Cardiac muscle cell (in vitro differentiated cells and primary cell): ENCODE measurements at places on chromosomes 7 and 10. TPM values are rescaled to one million over a fixed set of nuclear protein-coding genes. Genes with fewer than 3 reads are reported as not detected.
A peak's percentile ranks its signal among the peaks of the same experiment; 100 is the strongest.

- DNase-seq, result no peak
- no peak overlapping the region for H3K4me3 ChIP-seq
- H3K4me1 ChIP-seq, result peaks cover 4% of the 10 kb centered on the region
- H3K27me3 ChIP-seq, result no peaks in the 10 kb centered on the region
- no peaks in the 10 kb centered on the region for H3K36me3 ChIP-seq
- no peak overlapping the region for H3K27ac ChIP-seq
Measured at GRCh38 chr7:78329001-78329655, 530.6 kb downstream of the PHTF2 start.

DNA sequence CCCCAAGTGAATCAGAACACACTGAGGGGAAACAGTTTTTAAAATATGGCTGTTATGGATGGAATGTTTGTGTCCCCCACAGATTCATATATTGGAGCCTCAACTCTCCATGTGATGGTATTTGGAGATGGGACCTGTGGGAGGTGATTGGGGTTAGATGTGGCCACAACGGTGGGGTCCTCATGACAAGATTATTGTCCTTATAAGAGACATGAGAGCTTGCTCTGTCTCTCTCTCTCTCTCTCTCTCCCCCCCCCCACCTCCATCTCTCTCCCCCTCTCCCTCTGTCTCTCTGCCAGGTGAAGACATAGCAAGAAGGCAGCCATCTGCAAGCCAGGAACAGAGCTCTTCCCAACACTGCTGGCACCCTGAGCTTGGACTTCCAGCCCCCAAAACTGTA, 315.8 kb upstream of the MGMT start:
- H3K4me3 ChIP-seq, result no peak overlapping the region
- no peaks in the 10 kb centered on the region for H3K4me1 ChIP-seq
- no peaks in the 10 kb centered on the region for H3K27me3 ChIP-seq

Gene CYP26C1
- total RNA-seq, result 0.06 and 0.21 TPM in 2 replicates

DNA sequence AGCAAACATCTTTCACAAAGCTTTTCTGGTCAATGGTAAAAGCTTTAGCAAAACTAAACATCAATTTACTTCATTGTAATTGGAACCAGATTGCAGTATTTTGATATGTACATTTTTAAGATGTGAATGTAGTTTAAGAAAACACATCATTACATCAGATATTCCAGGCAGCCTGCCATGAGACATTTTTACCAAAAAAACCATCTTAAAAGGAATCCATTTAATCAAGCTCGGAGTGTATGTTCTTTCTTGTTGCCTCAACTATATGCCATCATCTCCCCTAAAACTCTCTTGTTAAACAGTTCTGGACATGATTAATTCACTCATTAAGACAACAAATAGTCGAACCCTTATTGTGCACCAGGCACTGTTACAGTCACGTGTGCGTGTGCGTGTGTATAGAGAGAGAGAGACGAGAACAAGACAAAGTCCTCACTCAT, 97.5 kb downstream of the UBE2H start:
- peaks cover 30% of the 10 kb centered on the region for H3K4me1 ChIP-seq
- no peak for DNase-seq
- no peak overlapping the region for H3K27ac ChIP-seq
- H3K27me3 ChIP-seq, result no peaks in the 10 kb centered on the region
- no peak overlapping the region for H3K4me3 ChIP-seq
- H3K36me3 ChIP-seq, result no peaks in the 10 kb centered on the region

Gene CDH23
- total RNA-seq, result 0.51 and 0.78 TPM in 2 replicates

DNA sequence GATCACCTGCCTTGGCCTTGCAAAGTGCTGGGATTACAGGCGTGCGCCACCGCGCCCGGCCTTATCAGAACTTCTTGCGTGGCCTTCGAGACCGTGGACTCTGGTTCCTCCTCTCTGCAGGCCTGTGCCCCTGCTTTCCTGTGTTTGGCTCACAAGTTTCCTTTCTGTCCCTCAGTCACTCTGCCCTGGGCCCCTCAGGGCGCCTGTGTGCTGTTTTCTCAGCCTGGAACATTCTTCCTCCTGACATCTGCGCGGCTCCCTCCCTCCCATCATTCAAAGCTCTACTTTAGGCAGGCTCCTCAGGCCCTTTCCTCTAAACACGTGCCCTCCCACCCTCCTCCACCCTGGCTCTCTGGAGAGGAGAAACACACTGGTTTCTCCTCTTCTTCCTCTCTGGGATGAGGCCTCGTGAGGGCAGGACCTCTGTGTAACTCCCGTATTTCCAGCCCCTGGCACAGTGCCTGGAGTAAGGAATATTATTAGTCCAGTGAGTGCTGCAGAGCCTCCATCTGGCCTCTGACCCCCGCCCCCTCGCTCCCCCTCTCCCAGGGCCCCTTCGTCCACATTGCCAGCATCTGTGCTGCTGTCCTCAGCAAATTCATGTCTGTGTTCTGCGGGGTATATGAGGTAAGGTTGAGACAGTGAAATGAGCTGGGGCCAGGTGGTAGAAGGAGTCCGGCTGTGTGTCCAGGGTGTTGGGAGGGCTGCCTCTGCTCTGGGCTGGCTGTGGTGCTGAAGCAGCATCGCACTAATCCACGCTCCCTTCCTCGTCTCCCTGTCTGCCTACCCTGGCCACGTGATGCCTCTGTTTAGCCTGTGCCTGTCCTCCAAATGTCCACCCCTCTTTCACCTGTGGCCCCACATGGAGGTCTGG, 7.1 kb downstream of the CLCN1 start:
- no peaks in the 10 kb centered on the region for H3K4me1 ChIP-seq
- H3K36me3 ChIP-seq, result no peaks in the 10 kb centered on the region
- H3K4me3 ChIP-seq, result no peak overlapping the region
- no peak overlapping the region for H3K27ac ChIP-seq

Gene RHBDD2
- 83.6 and 115 TPM in 2 replicates for total RNA-seq

Gene FAM180A
- total RNA-seq, result not detected in 2 replicates

DNA sequence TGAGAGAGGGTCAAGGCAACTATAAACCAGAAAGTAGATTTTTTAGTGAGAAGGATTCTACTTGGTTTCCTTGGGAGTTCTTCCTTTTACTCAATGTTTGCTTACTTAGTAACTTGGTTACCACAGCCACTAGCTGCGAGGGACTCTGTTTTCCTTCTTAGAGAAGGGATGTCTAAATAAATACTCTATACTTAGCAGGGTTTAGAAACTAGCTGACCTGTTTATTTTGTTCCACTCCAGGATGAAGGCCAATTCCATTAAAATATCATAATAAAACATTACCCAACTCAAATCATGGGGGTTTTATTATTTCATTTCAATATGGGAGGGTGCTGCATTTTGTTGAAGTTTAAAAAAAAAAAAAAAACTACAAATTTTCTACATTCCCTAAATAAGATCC, 87.3 kb downstream of the PPP1R3A start:
- peaks cover 4% of the 10 kb centered on the region for H3K4me1 ChIP-seq
- H3K36me3 ChIP-seq, result no peaks in the 10 kb centered on the region
- DNase-seq, result no peak

- no peaks in the 10 kb centered on the region for H3K27me3 ChIP-seq
- H3K27ac ChIP-seq, result no peak overlapping the region
- peaks cover 73% of the 10 kb centered on the region for H3K36me3 ChIP-seq
- H3K4me3 ChIP-seq, result no peak overlapping the region
- H3K4me1 ChIP-seq, result no peaks in the 10 kb centered on the region
- no peak for DNase-seq
Measured at GRCh38 chr7:98907570-98907969, 29.2 kb downstream of the TRRAP start.

DNA sequence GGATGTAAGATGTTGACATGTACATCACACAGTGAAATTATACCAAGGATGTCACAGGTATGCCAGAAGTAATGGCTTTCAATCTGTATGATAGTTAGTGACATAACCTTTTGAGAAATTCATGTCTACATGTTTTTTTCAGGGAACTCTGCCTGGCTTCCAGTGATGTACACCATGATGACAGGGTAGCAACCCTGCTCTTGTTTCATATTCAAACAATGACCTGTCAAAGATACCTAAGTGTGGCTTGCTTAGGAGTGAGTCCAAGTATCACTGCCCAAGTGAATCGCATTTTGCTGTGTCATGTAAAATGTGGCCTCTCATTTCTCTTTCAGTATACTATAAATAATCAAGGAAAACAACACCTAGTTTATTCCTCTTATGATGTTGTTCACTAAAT, 205.8 kb upstream of the DKK1 start:
- no peak overlapping the region for H3K4me3 ChIP-seq
- H3K27ac ChIP-seq, result no peak overlapping the region
- H3K4me1 ChIP-seq, result peaks cover 7% of the 10 kb centered on the region
- no peak for DNase-seq

DNA sequence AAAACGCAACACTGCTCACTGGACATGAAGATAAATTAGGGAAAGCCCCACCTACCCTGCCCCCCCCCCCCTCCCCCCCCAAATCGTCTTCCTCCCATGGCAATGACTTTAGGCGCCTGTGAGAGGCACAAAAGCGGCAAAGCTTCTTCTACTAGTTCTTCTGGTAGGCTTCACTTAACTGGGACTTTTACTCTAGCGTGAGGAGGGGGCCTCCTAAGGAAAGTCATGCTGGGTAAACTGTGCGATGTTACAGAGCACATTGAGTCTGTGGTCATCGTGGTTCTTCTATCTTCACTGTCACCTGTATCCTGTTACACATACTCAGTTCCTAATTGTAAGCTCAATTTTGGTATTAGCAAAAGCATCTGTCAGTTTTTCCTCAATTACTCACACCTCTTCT, 25.1 kb downstream of the HSPB1 start:
- peaks cover 13% of the 10 kb centered on the region for H3K36me3 ChIP-seq
- peak overlapping the region; percentile 17 for H3K27ac ChIP-seq
- DNase-seq, result no peak
- H3K27me3 ChIP-seq, result no peaks in the 10 kb centered on the region
- H3K4me1 ChIP-seq, result peaks cover 29% of the 10 kb centered on the region

- H3K36me3 ChIP-seq, result no peaks in the 10 kb centered on the region
- H3K27ac ChIP-seq, result no peak overlapping the region
- H3K27me3 ChIP-seq, result peaks cover 77% of the 10 kb centered on the region
Measured at GRCh38 chr7:6531492-6532279, 19.6 kb downstream of the GRID2IP start.

GRCh38 chr10:29141761-29142160, 147.1 kb upstream of the LYZL1 start:
- peak; percentile 56 for DNase-seq
- H3K27ac ChIP-seq, result peak overlapping the region; percentile 50
- no peaks in the 10 kb centered on the region for H3K27me3 ChIP-seq
- no peak overlapping the region for H3K4me3 ChIP-seq

GRCh38 chr10:124063750-124064603, 29.4 kb downstream of the CHST15 start:
- no peak overlapping the region for H3K27ac ChIP-seq
- DNase-seq, result peak; percentile 86
- H3K36me3 ChIP-seq, result no peaks in the 10 kb centered on the region
- no peak overlapping the region for H3K4me3 ChIP-seq

DNA sequence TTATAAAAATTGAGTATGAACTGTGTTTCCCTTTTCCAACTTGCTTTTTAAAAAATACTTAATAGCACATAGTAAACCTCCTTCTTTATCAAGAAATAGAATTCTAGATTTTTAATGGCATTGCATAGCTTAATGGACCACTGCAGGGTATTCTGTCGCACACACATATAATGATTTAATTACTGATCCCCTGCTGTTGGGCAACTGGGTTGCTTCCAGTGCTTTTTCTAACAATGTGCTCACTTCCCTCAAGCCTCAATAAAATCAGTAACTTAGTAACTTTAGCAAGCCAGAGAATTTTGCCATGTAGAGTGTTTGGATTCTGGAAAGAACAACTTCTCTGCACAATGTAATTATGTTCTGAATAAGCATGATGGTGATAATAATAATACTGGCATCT, 49.1 kb upstream of the PDLIM1 start:
- no peak for DNase-seq
- no peak overlapping the region for H3K4me3 ChIP-seq
- no peaks in the 10 kb centered on the region for H3K36me3 ChIP-seq
- peaks cover 16% of the 10 kb centered on the region for H3K4me1 ChIP-seq

DNA sequence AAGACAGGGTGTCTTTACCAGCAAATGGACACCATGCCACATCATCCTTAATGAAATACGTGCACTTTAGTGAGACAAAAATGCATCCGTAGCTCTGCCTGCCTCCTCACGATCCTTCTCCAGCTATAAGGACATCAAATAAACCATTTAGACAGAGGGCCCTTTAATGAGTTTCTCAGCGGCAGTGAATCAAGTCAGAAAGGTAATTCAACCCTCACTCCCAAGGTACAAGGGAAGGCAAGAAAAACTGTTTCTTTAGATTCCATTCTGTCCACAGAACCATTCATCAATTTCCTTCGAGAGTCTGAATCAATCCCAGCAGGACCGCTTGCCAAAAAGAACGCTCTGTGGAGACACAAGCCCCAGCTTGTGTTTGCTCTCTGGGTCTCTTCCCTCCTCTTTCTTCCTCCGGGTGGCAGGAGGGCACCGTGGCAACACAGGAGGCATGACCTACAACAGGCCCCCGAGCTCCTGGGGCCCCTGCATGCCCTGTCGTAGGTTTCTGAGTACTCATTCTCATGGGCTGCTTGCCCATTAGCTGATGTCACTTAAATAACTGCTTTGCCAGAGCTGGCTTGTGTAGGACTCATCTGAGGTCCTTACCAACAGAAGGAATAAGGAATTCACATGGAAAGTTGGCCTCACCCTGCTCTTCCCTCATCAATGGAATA, 297.8 kb upstream of the PRKCQ start:
- no peaks in the 10 kb centered on the region for H3K27me3 ChIP-seq
- no peak overlapping the region for H3K27ac ChIP-seq
- H3K4me3 ChIP-seq, result no peak overlapping the region
- no peaks in the 10 kb centered on the region for H3K36me3 ChIP-seq
- DNase-seq, result no peak
- no peaks in the 10 kb centered on the region for H3K4me1 ChIP-seq

GRCh38 chr10:107163881-107164861, at the start of gene SORCS1:
TSS of gene SORCS1 (minus strand) at chr10:107164706.
- peaks cover 19% of the 10 kb centered on the region for H3K4me1 ChIP-seq
- peak within 1 kb of the TSS; percentile 60 for H3K4me3 ChIP-seq
- H3K27me3 ChIP-seq, result peaks cover 8% of the 10 kb centered on the region
- H3K27ac ChIP-seq, result no peak within 1 kb of the TSS
- no peak for DNase-seq

DNA sequence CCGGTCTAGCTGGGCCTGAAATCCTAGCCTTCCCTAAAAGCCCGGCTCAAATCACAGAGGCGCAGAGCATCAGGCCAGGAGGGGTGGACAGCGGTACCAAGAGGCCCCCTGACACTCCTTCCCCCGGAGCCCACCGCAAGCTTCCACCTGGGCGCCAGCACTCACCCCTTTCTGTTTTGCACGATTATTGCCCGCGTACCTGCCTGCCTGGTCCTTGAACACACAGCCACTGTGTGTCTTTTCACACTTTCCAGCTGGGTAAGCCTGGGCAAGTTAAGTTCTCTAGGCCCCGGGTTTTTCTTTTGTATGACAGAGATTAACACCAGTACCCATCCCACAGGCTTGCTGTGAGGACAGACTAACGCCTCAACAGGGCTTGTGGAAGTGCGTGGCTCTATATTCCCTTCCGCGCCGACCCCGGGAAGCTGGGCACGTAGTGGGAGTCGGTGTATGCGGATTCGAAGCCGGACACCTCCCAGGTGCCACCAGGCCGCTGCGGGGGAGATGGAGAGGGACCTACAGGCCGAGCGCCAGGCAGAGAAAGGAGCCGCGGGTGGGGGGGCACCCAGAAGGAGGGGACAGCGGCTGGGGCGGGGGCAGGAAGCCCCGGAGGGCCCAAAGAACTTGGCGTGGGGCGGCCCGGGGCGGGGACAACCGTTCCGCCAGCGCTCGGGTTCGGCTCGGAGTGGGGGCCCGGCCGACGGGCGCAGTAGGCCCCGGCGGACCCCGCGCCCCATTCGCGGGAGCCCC, 792 bp downstream of the ZNF746 start:
- H3K27me3 ChIP-seq, result peaks cover 18% of the 10 kb centered on the region
- H3K4me3 ChIP-seq, result peak overlapping the region; percentile 58
- peak; percentile 47 for DNase-seq
- H3K4me1 ChIP-seq, result peaks cover 5% of the 10 kb centered on the region
- peaks cover 19% of the 10 kb centered on the region for H3K36me3 ChIP-seq
- peak overlapping the region; percentile 38 for H3K27ac ChIP-seq
